ENCODE measurements at places on chromosomes 5 and 9. TPM values are rescaled to one million over a fixed set of nuclear protein-coding genes. Genes with fewer than 3 reads are reported as not detected.

The FYB1 gene
- 0.31 TPM for total RNA-seq

The CTSV gene
- total RNA-seq = 20.4 TPM

The KCNV2 gene
- not detected for total RNA-seq

The GEMIN5 gene
- 16.9 TPM for total RNA-seq

The TPM2 gene
- total RNA-seq = 173 TPM

The HAVCR1 gene
- not detected for total RNA-seq

The BOD1 gene
- total RNA-seq = 76.7 TPM

The COL15A1 gene
- total RNA-seq = 24.0 TPM

The MARCOL gene
- total RNA-seq = not detected

The SLC4A9 gene
- total RNA-seq = 0.23 TPM

The RABEPK gene
- total RNA-seq = 8.5 TPM

The PCDHA9 gene
- 1.7 TPM for total RNA-seq

The LYSMD3 gene
- 15.6 TPM for total RNA-seq

The NDST1 gene
- total RNA-seq = 178 TPM

The BASP1 gene
- 95.2 TPM for total RNA-seq

The GABBR2 gene
- 0.46 TPM for total RNA-seq

The BTNL9 gene
- total RNA-seq = 24.3 TPM

The CANX gene
- 568 TPM for total RNA-seq

- no peak for DNase-seq
These were observed 235.2 kb upstream of the SLC24A2 start for GRCh38 chr9:20023961-20024571.

- DNase-seq = no peak
These were observed 261.0 kb downstream of the NSG2 start for GRCh38 chr5:174306345-174307030.

DNA sequence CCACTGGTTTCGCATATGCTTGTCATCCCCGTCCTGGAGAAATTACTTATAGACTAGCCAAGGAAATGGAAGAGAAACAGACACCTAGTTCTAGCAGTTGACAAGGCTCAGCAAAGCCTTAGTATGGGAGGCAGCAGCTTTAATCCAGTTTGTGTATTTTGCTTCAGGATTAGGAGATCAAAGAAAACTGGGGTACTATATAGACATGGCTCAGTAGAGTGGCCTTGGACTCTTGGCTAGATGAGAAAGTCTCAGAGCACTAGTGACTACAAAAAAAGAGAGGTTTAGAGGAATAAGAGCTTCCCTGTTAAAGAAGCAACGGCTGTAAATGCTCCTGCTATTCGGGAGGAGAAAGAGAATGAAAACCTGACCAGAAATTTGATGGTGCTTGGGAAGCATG is 349.1 kb downstream of the CTNND2 start:
- no peak for DNase-seq

GRCh38 chr5:139094154-139095131 is 103.7 kb downstream of the SIL1 start:
- no peak for DNase-seq

GRCh38 chr5:40801771-40802562 is 3.8 kb upstream of the PRKAA1 start:
- no peak for DNase-seq

DNA sequence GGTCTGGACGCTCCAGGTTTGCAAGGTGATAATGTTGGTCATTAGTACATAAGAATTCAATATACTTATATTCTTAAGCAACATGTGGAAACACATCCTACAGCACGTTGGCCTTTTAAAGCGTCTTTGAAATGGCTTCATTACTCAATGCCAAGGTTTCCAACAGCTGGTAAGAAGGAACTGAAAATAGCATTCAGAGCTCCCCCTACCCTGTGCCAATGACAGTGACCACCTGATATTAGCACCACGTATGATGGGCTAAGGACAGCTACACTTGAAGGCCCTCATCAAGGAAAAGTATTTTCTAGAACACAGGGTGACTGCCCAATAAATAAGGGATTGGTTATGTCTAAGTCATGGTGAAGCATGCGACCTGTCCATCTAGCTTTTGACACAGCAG is 9.9 kb downstream of the ZNF622 start:
- DNase-seq = no peak

- no peak for DNase-seq
These were observed 356.2 kb downstream of the SEMA5A start for GRCh38 chr5:9189681-9190080.

DNA sequence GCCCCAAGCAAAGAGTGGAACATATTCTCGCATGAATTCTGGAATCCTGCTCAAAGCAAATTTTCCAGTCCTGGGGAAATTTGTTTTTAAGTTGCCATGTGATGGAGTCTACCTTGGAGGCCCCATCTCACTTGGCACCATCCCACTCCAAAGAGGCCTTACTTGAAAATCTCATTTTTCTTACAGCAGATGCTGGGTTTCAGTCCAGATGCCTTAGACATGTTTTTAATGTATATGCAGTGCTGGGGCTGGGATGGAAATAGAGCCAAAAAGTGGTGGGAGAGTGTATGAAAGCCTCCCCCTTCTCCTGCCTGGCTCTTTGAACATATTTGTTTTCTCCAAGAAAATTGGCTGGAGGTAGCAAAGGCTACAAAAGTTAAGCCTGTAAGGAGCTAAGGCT is 493.7 kb downstream of the ENC1 start:
- no peak for DNase-seq

DNA sequence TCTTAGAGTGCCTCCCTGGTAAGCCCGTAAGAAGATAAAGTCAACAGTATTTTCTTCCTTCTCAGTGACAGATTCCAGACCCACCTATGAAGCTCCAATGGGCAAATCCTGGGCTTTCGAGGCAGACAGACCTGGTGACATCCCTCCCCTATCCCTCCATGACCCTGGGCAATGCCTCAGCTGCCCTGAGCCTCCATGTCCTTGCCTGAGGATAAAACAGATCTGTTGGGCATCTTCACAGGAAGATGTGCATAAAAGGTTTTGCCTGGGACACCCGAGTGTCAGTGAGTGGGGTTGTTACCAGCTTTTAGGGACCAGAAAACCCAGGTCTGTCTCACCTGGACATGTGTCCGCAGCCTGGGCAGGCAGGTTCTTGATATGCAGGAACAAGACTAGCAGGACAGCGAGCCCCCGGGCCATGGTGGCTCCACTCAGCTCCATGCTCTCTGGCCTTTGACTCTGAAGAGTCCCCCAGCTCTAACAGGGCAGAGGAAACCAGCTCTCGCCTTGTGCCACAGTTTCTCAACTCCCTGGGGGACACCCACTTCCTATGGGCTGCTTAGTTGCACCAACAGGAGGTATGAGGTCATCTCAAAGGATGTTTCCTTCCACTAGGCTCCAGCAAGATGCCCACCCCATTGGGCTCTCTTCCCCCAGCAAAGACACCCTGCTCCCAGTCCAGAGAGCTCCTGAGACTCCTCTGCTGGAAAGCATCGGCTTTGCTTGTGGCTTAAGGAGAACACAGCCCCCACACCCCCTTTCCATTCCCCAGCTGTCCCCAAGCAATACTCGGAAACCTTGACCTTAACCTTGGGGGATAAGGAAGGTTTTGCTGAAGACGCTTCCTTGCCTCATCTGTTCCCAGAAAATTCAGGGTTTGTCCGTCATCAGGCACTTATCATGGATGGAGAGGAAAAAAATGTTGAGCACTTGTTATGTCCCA is at the start of gene FCN1:
FCN1 (minus strand) TSS at position 482 of the 943 bp plus-strand sequence; CDS start at position 441, 41 bp downstream.
- DNase-seq = no peak

- DNase-seq = no peak
These were observed 136.9 kb upstream of the RFX3 start for GRCh38 chr9:3662671-3663070.

DNA sequence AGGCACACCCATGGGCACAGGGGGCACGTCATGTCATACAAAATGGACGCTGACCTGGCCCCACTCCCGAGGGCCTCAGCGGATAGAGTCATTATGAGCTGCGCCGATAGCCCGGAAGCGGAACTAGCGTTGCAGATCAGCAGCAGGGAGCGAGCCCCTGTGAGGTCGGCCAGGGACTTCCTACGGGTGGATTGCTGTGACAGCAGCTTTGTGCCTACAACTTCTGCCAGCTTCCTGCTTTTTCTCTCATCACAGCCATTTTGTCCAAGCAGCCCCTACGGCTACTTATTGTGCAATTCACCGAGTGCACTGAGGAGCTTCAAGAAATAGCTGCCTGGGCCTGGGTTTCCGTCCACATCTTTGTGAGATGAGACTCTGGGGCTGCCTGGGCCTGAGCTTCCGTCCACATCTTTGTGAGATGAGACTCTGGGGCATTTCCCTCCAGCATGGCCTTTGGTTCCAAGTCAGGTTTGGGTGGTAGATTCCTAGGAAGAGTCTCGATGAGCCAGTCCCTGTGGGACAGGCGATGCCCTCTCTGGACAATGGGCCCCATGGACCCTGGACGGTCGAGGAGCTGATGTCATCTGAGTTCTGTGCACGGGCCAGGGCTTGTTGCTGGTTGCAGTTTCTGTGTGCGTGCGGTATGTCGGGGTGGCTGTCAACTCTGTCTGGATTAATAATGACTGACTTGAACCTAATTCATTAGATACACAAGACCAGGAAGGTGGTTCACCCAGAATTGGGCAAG is 67.0 kb upstream of the GNE start:
- no peak for DNase-seq

- no peak for DNase-seq
These were observed 1.2 kb downstream of the RIC1 start for GRCh38 chr9:5630081-5630507.

- DNase-seq = no peak
These were observed 79.6 kb upstream of the RNU6ATAC start for GRCh38 chr9:134243778-134244467.

DNA sequence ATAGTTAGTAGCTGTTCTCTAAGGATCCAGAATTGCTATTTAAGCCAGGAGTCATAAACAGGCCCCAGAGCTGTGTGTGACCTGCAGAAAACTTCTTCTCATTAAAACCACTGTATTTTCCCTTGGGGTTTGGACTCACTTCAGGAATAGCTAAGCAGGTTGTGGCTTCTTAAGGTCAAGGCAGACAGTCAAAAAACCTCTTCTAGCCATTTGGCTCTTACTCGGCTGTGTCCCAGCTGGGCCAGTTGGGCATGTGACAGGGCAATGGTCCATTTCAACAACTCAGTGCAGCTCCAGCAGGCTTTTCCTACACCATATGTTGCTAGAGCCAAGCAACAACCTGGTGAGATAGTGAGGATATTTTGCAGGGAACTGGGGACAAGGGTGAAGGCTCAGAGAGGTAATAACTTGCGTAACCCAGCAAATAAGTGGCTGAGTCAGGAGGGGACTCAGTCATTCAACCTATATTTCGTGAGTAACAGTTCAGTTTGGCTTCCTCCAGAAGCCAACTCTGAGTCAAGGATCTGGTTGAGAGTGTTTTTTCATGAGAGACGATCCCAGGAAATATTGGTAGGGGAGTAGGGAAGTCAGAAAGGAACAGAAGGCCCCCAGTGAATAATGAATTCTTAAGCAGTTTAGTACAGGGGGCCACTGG is 115.4 kb upstream of the PPP2R2B start:
- DNase-seq = no peak

- DNase-seq = no peak
These were observed 562.7 kb upstream of the DAP start for GRCh38 chr5:11323761-11324160.

DNA sequence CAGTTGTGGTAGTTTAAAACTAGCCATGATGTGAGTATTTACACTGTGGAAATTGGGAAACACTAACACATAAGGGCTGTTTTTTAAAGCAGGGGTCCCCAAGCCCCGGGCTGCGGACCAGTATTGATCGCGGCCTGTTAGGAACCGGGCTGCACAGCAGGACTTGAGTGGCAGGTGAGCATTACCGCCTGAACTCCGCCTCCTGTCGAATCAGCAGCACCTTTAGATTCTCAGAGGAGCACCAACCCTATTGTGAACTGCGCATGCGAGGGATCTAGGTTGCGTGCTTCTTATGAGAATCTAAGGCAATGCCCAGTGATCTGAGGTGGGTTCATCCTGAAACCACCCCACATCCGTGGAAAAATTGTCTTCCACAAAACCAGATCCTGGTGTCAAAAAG is 127.8 kb downstream of the PCSK5 start:
- DNase-seq = no peak

- DNase-seq = no peak
These were observed 291.2 kb upstream of the DMRT1 start for GRCh38 chr9:550333-550732.

- no peak for DNase-seq
These were observed 877.2 kb downstream of the TLE4 start for GRCh38 chr9:80448996-80449395.

GRCh38 chr5:95083606-95084005 is 201.3 kb downstream of the MCTP1 start:
- no peak for DNase-seq
